ENCODE measurements at places on chromosomes 1 and 21. TPM values are rescaled to one million over a fixed set of nuclear protein-coding genes. Genes with fewer than 3 reads are reported as not detected.

DNA sequence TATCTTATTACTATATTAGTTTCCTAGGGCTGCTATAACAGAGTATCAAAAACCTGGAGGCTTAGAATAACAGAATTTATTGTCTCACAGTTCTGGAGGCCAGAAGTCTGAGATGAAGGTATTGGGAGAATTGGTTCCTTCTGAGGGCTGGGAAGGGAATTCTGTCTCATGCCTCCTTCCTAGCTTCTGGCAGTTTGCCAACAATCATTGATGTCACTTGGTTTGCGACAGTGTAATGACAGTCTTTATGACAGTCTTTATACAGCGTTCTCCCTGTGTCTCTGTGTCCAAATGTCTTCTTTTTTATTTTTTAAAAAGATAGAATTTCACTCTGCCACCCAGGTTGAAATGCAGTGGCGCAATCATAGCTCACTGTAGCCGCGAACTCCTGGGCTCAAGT is 15.8 kb upstream of the CENPF start:
- DNase-seq: no peak

KRTAP11-1 gene
- not detected for total RNA-seq

DNA sequence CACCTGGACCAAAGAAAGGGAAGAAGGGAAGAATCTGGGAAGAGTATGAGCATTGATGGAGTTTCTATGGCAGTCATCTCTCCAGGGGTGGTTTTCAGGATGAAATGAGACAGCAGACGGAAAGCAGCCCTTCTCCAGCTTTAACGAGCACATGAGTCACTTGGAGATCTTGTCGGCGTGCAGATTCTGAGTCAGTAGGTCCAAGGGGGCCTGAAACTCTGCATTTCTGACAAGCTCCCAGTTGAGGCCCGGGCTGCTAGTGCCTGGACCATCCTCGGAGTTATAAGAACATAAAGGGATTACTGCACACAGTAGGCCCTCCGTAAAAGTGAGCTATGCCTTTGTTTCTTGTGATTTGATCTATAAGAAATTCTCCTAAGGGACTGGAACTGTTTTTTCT is 17.6 kb downstream of the HSPG2 start:
- DNase-seq: no peak

- DNase-seq: no peak
These were observed 56.8 kb downstream of the SLC30A10 start for GRCh38 chr1:219871427-219872057.

SNRPE gene
- total RNA-seq: 59.8 TPM

Data from psoas muscle (tissue), 8 donors.